ENCODE measurements at places on chromosomes 7 and 10. TPM values are rescaled to one million over a fixed set of nuclear protein-coding genes. Genes with fewer than 3 reads are reported as not detected.

DNA sequence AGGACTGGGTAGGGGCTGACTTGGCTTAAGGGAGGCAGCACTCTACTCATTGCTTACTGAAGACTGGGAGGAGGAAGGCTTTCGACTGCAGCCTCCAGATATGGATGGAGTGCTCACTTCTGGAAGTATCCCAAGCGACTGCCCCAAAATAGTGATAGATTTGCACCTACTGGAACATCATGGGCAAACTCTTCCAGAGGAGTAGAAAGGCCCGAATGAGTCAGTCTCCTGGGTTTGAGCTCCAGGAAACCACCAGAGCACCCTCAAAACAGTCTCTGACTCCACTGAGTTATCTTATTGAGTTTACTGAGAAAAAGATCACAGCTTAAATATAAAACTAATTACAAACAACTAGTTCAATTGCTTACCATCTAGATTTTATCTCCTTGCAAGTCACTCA lies 37.2 kb upstream of the PDLIM1 start:
- peaks cover 3% of the 10 kb centered on the region for H3K4me1 ChIP-seq
- no peaks in the 10 kb centered on the region for H3K36me3 ChIP-seq
- no peaks in the 10 kb centered on the region for H3K27me3 ChIP-seq
- H3K4me3 ChIP-seq, result no peak overlapping the region
- no peak for DNase-seq
- H3K27ac ChIP-seq, result no peak overlapping the region

GRCh38 chr7:103710247-103710646 lies 264.2 kb upstream of the SLC26A5 start:
- H3K4me1 ChIP-seq, result no peaks in the 10 kb centered on the region
- no peak overlapping the region for H3K4me3 ChIP-seq
- no peaks in the 10 kb centered on the region for H3K36me3 ChIP-seq
- no peaks in the 10 kb centered on the region for H3K27me3 ChIP-seq
- DNase-seq, result no peak

GRCh38 chr7:133202942-133203341 lies 49.9 kb upstream of the EXOC4 start:
- no peak for DNase-seq
- H3K27ac ChIP-seq, result no peak overlapping the region
- H3K36me3 ChIP-seq, result no peaks in the 10 kb centered on the region
- H3K4me1 ChIP-seq, result no peaks in the 10 kb centered on the region
- no peak overlapping the region for H3K4me3 ChIP-seq
- H3K27me3 ChIP-seq, result no peaks in the 10 kb centered on the region

DNA sequence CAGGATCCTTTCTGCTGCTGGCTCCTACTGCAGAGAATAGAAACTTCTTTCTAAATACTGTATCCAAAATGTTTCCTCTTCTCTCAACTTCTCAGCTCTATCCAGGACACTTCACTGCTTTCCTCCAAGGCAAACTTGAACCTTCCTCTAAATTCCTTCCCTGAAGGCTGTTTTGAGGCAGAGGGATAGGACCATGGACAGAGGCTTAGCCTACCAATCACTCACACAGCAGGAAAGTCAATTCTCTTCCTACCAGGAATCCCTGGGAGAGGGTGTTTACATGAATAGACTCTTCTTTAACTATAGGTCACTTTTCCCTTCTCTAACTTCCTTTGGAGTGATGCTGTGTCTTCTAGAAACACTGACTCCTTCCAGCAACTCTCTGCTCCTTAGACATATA lies 115.6 kb upstream of the MKLN1 start:
- no peak for DNase-seq
- no peak overlapping the region for H3K27ac ChIP-seq
- no peaks in the 10 kb centered on the region for H3K36me3 ChIP-seq
- no peaks in the 10 kb centered on the region for H3K27me3 ChIP-seq
- H3K4me1 ChIP-seq, result no peaks in the 10 kb centered on the region
- H3K4me3 ChIP-seq, result no peak overlapping the region

DNA sequence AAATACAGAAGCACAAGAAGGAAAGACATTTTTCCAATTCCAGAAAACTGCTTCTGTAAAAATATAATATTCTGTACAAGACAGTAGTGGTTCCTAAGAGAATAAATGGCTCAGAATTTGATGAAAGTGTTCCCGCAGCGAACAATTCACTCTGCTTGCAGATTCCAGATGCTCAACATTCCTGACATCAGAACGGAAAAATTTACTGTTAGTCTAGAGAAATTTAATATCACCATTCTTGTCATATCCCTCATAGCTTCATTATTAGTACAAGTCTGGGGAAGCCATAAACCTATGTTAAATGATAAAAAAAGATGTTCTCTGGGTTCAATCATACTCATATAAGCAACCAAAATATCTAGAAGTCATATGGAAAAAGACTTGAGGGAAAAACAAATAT lies 83.6 kb downstream of the MPP7 start:
- DNase-seq, result peak; percentile 69
- H3K4me1 ChIP-seq, result peaks cover 5% of the 10 kb centered on the region
- no peak overlapping the region for H3K27ac ChIP-seq

GRCh38 chr7:44251881-44252280 lies 51.1 kb downstream of the YKT6 start:
- DNase-seq, result no peak
- H3K27ac ChIP-seq, result no peak overlapping the region
- H3K27me3 ChIP-seq, result no peaks in the 10 kb centered on the region
- H3K36me3 ChIP-seq, result no peaks in the 10 kb centered on the region
- no peaks in the 10 kb centered on the region for H3K4me1 ChIP-seq

DNA sequence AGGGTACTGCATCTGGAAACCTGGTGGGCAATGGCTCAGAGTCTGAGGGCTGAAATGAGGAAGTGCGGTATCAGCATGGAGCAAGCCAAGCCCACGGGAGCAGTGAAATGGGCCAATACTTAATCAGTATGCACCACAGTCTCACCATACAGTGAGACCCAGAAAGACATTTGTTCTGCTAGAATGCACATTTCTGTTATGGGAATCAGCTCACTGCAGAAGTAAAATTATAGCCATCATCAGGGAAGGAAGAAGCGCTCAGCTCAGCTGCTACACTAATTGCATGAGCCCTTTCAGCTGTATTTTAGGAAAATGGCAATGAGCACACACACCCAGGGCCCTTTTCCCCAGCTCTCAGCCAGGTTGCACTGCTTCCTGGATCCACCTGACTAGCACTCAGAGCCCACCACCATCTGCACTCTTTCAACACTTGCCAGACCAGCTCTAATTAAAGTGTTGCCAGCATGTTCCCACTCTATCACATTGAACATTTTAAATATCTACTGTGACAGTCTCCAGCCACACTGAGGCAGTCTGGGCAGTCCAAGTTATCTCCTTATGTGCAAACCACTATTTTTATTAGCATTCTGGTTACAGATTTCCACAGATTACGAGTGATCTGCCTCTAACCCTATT lies 44.2 kb upstream of the PIK3AP1 start:
- no peak overlapping the region for H3K4me3 ChIP-seq
- H3K36me3 ChIP-seq, result no peaks in the 10 kb centered on the region
- no peaks in the 10 kb centered on the region for H3K27me3 ChIP-seq
- no peak overlapping the region for H3K27ac ChIP-seq
- no peaks in the 10 kb centered on the region for H3K4me1 ChIP-seq

GRCh38 chr10:96074776-96075175 lies 31.4 kb downstream of the CCNJ start:
- no peaks in the 10 kb centered on the region for H3K4me1 ChIP-seq
- no peak overlapping the region for H3K27ac ChIP-seq

DNA sequence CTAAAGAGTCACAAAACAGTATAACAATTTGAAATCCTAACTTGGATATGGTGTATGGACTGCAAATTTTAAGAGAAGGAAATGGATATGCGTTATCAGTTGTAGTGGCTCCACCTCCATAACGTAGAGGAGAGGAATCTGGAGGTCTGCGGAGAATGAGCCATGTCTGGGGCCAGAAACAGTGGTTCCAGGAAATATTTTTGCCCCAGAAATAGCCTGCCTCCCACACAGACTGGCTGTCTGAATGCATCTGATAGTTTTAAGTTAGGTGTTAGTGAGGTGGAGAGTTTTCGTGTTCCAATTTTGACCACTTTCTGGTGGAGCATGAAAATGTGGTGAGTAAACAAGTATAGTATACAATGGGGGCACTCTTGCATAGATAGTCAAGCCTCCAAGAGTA lies 1.6 kb downstream of the PHTF2 start:
- H3K27me3 ChIP-seq, result no peaks in the 10 kb centered on the region
- H3K4me1 ChIP-seq, result peaks cover 20% of the 10 kb centered on the region
- peak overlapping the region; percentile 76 for H3K27ac ChIP-seq

DNA sequence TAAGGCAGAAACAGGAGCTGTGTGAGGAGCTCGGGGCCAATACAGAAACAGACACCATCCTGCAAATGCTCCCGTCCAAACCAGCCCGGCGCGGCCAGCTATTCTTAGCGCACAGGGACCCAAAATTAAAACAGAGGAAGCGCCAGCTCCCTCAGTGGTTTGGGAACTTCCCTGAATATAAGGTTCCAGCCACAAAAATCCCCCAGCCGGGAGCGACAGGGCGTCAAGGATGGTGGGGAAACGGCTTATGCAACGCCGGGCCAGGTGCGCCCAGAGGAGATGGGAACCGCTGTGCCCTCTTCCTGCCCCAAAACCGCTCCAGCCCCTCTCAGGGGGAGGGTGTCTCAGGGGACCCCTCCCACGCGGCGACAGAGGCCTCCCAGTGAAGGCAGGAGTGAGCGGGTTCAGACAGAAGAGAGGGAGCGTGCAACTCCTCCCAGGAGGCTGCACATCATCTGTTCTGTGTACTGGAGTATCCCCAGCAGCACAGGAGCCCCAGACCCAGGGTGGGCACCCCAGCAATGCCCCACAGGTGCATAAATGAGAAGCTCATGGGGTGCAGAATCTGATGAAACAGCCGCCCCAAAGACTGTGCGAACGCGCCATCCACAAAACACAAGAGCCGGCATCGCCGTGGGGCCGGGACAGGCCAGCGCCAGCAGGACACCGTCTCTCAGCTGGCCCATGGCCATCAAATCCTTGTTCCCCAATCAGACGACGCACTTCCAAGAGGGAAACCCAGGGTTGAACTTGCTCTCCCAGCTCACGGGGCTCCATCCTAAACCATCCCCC lies 73.9 kb upstream of the PDGFA start:
- no peaks in the 10 kb centered on the region for H3K36me3 ChIP-seq
- peaks cover 5% of the 10 kb centered on the region for H3K4me1 ChIP-seq
- H3K27me3 ChIP-seq, result no peaks in the 10 kb centered on the region
- H3K27ac ChIP-seq, result no peak overlapping the region
- no peak overlapping the region for H3K4me3 ChIP-seq
- DNase-seq, result no peak

DNA sequence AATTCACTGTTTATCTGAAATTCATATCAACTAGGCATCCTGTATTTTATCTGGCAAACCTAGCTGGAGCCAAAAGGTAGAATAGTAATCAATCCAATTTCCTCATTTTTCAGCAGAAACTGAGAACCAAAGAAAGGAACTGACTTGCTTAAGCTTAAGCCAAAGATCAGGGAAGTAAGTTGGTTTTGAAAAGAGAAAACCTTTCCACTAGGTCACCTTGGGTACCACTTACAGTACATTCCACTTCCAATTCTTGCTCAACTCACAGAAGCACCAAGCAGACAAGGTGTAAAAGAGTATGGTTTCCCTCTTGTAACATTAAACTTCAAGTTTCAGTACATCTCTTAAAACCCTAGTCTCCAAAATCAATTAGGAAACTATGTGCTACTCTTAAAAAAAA lies 79.6 kb downstream of the ZFAND4 start:
- no peak overlapping the region for H3K4me3 ChIP-seq
- H3K36me3 ChIP-seq, result no peaks in the 10 kb centered on the region
- no peaks in the 10 kb centered on the region for H3K27me3 ChIP-seq
- H3K4me1 ChIP-seq, result peaks cover 9% of the 10 kb centered on the region

DNA sequence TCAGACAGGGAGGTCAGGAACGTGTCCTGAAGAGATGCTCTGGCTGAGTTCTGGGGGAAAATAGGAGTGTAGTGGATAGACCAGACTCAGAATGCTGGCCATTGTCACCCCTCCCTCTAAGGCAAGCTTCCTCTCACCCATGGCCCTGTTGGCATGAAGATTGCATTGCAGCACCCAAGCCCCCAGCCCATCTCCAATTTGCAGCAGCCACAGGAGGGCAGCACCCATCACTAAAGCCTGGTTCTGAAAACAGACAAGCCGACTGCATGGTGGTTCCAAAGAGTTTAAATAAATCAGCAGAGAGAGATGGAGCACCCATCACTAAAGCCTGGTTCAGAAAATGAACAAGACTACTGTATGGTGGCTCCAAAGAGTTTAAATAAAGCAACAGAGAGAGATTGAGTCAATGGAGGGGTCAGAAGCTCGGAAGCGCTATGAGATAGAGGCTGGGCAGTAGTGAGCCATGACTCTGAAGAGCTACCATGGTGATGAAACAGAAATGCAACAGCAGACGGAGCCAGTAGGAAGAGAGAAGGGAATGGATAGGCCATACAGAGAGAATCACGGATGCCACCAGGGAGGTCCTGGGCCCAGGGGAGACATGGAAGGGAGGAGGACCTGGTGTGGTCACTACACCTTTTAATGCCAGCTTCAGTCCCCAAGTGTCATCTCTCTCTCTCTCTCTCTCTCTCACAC lies 237.9 kb upstream of the MYO3A start:
- H3K27ac ChIP-seq, result no peak overlapping the region
- H3K36me3 ChIP-seq, result no peaks in the 10 kb centered on the region
- no peak overlapping the region for H3K4me3 ChIP-seq
- no peaks in the 10 kb centered on the region for H3K4me1 ChIP-seq
- H3K27me3 ChIP-seq, result no peaks in the 10 kb centered on the region

GRCh38 chr10:103750836-103751235 lies 104.5 kb downstream of the SH3PXD2A start:
- no peak overlapping the region for H3K27ac ChIP-seq
- no peaks in the 10 kb centered on the region for H3K36me3 ChIP-seq
- DNase-seq, result peak; percentile 56
- H3K4me1 ChIP-seq, result peaks cover 12% of the 10 kb centered on the region
- no peaks in the 10 kb centered on the region for H3K27me3 ChIP-seq
- no peak overlapping the region for H3K4me3 ChIP-seq

- no peak overlapping the region for H3K4me3 ChIP-seq
- H3K36me3 ChIP-seq, result no peaks in the 10 kb centered on the region
- no peak for DNase-seq
- no peaks in the 10 kb centered on the region for H3K4me1 ChIP-seq
- H3K27me3 ChIP-seq, result no peaks in the 10 kb centered on the region
Observed at GRCh38 chr7:110017405-110017804, 1073.5 kb upstream of the LRRN3 start.

GRCh38 chr7:92836489-92836999 lies at the start of gene CDK6:
Gene CDK6 (minus strand): TSS chr7:92836573. CDS start chr7:92833323, 3,250 bp downstream.
- no peaks in the 10 kb centered on the region for H3K27me3 ChIP-seq
- peak within 1 kb of the TSS; percentile 98 for H3K27ac ChIP-seq
- H3K4me1 ChIP-seq, result peaks cover 1% of the 10 kb centered on the region
- peak; percentile 61 for DNase-seq
- H3K4me3 ChIP-seq, result peak within 1 kb of the TSS; percentile 85
- H3K36me3 ChIP-seq, result no peaks in the 10 kb centered on the region

Gene PILRA
- total RNA-seq, result 2.3 TPM

Gene SEMA3E
- 3.7 TPM for total RNA-seq

Gene MYPN
- total RNA-seq, result 0.11 TPM

Gene DRGX
- not detected for total RNA-seq

Gene TUBAL3
- not detected for total RNA-seq

Gene ECHDC3
- total RNA-seq, result 1.9 TPM

Gene CASP2
- 38.0 TPM for total RNA-seq

Gene GRID2IP
- 0.07 TPM for total RNA-seq

Gene NPC1L1
- total RNA-seq, result 0.07 TPM

Gene WNT8B
- total RNA-seq, result not detected

Gene JAKMIP3
- total RNA-seq, result 0.54 TPM

Gene FAM131B
- 7.6 TPM for total RNA-seq

Gene WAC
- 123 TPM for total RNA-seq

Measured in astrocyte (in vitro differentiated cells and primary cell).